ENCODE measurements at places on chromosomes 11 and 22.

DNA sequence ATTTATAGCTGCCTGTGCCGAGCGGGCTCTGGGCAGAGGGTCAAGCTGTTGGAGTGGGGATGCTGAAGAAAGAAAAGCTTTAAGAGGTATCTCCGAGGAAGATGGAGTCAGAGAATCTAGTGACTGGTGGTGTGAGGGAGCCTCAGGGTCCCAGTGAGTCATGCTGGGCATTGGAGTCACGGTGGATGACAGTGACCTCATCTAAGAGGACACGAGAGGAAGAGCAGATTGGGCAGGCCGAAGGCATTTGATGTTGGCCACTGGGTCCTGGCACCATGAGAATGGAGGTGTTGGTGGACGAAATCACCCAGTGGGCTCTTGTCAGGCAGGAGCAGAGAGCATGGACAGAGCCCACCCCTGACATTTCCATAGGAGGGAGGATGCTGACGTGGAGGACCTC lies 68.4 kb downstream of the TBC1D22A start:
- no peaks in the 10 kb centered on the region for H3K27me3 ChIP-seq
- H3K4me3 ChIP-seq, result no peak overlapping the region
- H3K36me3 ChIP-seq, result peaks cover 55% of the 10 kb centered on the region
- DNase-seq, result no peak

DNA sequence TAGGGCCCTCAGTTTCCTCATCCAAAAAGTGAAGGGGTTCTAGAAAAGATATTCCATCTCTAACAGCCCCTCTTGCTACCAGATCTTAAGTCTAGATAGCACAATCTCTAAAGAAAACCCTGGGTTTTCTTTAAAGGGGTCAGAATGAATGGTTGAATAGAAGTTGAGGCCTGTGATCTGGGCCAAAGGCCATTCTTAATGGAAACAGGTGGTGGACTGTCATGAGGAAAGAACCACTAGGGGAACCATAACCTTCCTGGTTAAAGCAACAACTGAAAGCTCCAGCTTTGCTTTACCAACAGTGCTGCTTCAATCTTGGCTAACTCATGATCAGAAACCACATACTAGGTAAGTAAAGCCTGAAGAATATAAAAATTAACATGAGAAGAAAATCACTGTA lies 1.8 kb downstream of the CELF1 start:
- H3K4me3 ChIP-seq, result peak overlapping the region; percentile 99
- peaks cover 40% of the 10 kb centered on the region for H3K36me3 ChIP-seq
- no peaks in the 10 kb centered on the region for H3K27me3 ChIP-seq
- DNase-seq, result no peak
- H3K4me1 ChIP-seq, result peaks cover 66% of the 10 kb centered on the region

- no peak for DNase-seq
- H3K27me3 ChIP-seq, result no peaks in the 10 kb centered on the region
- H3K36me3 ChIP-seq, result peaks cover 14% of the 10 kb centered on the region
- H3K4me3 ChIP-seq, result no peak overlapping the region
Observed at GRCh38 chr11:61841636-61842527, 13.8 kb downstream of the FADS2 start.

- no peak for DNase-seq
- no peak overlapping the region for H3K4me3 ChIP-seq
- no peak overlapping the region for H3K27ac ChIP-seq
- peaks cover 20% of the 10 kb centered on the region for H3K4me1 ChIP-seq
- H3K27me3 ChIP-seq, result peaks cover 48% of the 10 kb centered on the region
Observed at GRCh38 chr11:130164221-130164570, 4.6 kb downstream of the ST14 start.

DNA sequence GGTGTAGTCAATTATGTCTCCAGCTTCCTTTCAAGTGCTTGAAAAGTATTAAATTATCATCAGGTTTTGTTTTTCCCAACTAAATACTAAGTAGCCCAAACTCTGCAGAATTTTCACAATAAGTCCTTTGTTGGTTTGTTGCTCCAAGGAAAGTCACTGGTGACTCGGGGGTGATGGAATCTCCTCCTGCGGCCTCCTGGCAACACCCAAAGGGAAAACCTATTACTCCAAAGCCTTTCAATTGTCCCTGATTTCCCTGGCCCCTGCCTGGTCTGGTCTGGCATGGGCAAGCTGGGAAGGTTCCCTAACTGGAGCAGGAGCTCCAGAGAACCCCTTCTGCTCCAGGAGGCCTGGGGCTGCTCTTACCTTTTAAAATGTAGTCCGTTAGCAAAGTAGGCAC lies 47.9 kb downstream of the FEZ1 start:
- no peaks in the 10 kb centered on the region for H3K4me1 ChIP-seq
- H3K4me3 ChIP-seq, result no peak overlapping the region
- H3K36me3 ChIP-seq, result no peaks in the 10 kb centered on the region

- no peak overlapping the region for H3K27ac ChIP-seq
- H3K27me3 ChIP-seq, result no peaks in the 10 kb centered on the region
Observed at GRCh38 chr11:126188332-126189108, 22.9 kb downstream of the RPUSD4 start.

DNA sequence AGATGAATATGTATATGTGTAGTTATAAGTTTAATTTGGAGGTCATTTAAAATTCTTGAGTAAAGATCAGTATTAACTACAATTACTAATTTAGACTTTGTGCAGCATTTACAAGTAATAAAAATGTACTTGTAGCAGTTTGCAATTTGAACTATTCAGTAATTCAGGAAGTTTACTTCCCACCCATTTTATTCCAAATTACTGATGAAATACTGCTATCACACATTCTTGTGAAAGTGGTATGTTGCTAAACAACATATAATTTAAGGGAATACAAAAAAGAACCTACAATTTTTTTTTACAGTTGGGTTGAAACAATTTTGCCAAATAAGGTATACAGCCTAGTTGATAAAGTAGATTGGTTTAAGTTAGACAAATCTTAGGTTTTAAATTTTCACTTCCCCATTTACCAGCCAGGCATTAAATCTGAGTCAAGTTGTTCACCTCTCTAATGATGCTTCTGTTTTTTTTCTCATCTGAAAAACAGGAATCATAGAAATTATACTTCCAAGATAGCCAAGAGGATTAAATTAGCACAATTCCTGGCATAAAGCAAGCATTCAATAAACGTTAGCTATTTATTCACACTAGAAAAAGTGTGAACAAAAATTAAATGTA lies 45.3 kb downstream of the ZBTB44 start:
- DNase-seq, result no peak
- peaks cover 12% of the 10 kb centered on the region for H3K36me3 ChIP-seq
- H3K27me3 ChIP-seq, result no peaks in the 10 kb centered on the region
- H3K27ac ChIP-seq, result no peak overlapping the region

DNA sequence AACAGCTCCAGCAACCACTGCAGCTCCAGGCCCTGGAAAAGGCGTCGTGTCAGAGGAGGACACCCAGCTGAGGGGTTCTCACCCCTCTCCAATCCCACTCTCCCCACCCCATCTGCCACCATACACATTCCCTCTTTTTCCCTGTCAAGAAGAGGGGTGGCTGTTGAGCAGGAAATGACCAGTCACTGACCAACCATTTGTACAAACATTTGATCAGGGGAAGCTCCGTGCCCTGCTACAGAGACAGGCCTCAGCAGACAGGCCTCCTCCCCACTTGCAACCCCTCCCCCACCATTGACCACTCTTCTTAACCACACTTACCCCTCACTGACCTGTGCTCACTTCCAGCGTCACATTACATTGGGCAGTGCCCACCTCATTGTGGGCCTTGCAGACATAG lies 2.3 kb upstream of the VSIG2 start:
- no peaks in the 10 kb centered on the region for H3K36me3 ChIP-seq
- no peak overlapping the region for H3K4me3 ChIP-seq
- DNase-seq, result no peak
- peaks cover 30% of the 10 kb centered on the region for H3K27me3 ChIP-seq
- peaks cover 17% of the 10 kb centered on the region for H3K4me1 ChIP-seq

- no peaks in the 10 kb centered on the region for H3K27me3 ChIP-seq
- peaks cover 50% of the 10 kb centered on the region for H3K4me1 ChIP-seq
- H3K4me3 ChIP-seq, result peak overlapping the region; percentile 85
- DNase-seq, result peak; percentile 62
- no peaks in the 10 kb centered on the region for H3K36me3 ChIP-seq
Observed at GRCh38 chr11:62402226-62402959, 16.4 kb upstream of the SCGB1A1 start.

DNA sequence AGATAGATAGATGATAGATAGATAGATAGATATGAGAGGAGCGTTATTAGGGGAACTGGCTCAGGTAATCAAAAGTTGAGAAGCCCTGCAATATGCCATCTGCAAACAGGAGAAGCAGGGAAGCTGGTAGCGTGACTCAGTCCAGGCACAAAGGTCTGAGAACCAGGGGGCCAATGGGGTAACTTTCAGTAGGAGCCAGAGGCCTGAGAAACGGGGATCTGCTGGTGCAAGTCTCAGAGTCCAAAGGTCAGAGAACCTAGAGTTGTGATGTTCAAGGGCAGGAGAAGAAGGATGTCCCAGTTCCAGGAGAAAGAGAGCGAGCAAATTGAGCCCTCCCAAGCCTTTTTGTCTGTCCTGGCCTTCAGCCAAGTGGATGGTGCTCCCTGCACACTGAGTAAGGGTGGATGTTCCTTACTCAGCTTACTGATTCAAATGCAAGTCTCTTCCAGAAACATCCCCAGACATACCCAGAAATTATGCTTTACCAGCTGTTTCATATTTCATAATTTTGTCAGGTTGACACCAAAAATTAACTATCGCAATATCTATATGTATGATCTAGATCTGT lies 87.8 kb upstream of the SLC22A12 start:
- H3K27ac ChIP-seq, result no peak overlapping the region
- DNase-seq, result no peak
- no peaks in the 10 kb centered on the region for H3K4me1 ChIP-seq
- H3K36me3 ChIP-seq, result no peaks in the 10 kb centered on the region
- no peak overlapping the region for H3K4me3 ChIP-seq

GRCh38 chr11:123457187-123457770 lies 27.2 kb downstream of the GRAMD1B start:
- no peak for DNase-seq
- H3K4me1 ChIP-seq, result peaks cover 56% of the 10 kb centered on the region
- peak overlapping the region; percentile 76 for H3K4me3 ChIP-seq

DNA sequence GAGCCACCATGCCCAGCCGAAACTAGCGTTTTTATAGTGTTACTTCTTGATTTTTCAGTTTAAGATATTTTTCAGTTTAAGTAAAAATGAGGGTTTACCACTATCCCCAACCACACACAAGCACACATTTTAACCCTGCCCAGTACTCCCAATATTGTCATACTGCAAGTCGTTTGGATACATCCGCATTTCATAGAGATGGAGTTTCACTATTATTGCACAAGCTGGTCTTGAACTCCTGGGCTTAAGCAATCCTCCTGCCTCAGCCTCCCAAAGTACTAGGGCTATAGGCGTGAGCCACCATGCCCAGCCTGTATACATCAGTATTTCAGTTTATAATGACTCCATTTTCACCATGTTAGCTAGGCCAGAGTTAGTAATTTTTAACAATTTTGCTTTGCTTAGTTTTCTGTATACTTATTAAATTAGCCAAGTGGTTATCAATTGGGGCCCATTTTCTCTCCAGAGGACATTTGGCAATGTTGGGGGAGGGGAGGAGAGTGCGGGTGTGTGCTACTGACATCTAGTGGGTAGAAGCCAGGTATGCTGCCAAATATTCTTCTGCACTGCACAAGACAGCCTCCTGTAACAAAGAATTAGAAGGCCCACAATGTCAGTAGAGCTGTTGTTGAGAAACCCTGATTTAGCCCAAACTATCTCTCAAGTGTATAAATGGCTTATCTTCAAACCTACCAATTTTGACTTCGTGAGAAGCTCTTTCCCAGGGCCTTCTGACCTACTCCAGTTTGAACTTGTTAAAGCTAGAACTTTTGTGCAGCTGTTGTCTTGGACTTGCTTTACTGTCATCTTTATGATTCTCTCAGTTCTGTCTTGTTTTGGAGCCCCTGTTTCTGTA lies 7.3 kb downstream of the USP47 start:
- H3K4me3 ChIP-seq, result no peak overlapping the region
- H3K27ac ChIP-seq, result peak overlapping the region; percentile 16
- peaks cover 49% of the 10 kb centered on the region for H3K4me1 ChIP-seq
- peaks cover 4% of the 10 kb centered on the region for H3K36me3 ChIP-seq

DNA sequence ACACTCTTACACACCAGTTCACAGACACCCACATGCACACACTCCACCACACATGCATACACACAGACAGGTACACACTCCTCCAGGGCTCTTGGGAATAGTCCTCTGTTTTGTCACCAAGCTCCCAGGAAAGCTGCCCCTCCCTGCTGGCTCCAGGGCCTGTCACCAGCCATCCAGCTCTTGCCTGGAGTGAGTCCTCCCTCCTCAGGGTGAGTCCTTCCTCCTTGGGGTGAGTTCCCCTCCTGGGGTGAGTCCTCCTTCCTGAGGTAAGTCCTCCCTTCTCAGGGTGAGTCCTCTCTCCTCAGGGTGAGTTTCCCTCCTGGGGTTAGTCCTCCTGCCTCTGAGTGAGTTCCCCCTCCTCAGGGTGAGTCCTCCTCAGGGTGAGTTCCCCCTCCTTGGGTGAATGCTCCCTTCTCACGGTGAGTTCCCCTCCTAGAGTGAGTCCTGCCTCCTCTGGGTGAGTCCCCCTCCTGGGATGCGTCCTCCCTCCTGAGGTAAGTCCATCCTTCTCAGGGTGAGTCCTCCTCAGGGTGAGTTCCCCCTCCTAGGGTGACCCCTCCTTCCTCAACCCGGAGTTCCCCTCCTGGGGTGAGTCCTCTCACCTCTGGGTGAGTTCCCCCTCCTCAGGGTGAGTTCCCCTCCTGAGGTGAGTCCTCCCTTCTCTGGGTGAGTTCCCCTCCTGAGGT lies 100.6 kb upstream of the FGF3 start:
- H3K27me3 ChIP-seq, result peaks cover 40% of the 10 kb centered on the region
- H3K27ac ChIP-seq, result no peak overlapping the region
- H3K4me1 ChIP-seq, result no peaks in the 10 kb centered on the region
- no peak for DNase-seq
- H3K4me3 ChIP-seq, result no peak overlapping the region

DNA sequence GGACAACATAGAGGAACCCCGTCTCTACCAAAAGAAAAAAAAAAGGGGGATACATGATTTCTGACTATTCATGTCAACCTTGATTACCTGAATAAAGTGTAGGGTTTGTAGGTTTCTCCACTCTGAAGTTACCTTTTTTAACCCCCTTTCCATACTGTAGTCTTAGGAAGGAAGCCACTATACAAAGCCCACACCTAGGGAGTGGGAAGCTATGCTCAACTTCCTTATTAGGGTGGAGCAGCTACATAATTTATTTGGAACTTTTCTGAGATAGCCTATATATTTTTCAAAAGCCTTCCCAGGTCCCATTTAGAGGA lies 582 bp upstream of the ATP6V1E1 start:
- peaks cover 27% of the 10 kb centered on the region for H3K4me1 ChIP-seq
- peak overlapping the region; percentile 92 for H3K27ac ChIP-seq
- peaks cover 1% of the 10 kb centered on the region for H3K36me3 ChIP-seq
- no peaks in the 10 kb centered on the region for H3K27me3 ChIP-seq
- no peak for DNase-seq
- peak overlapping the region; percentile 96 for H3K4me3 ChIP-seq

Data from activated naive CD8-positive, alpha-beta T cell treated with anti-CD3 and anti-CD28 coated beads, Interleukin-2, amount 50 U/mL, for 24 hours (primary cell).